ENCODE measurements at places on chromosomes 11 and 22.

- DNase-seq: no peak
- H3K4me1 ChIP-seq: peaks cover 30% of the 10 kb centered on the region
- no peak overlapping the region for H3K4me3 ChIP-seq
- peak overlapping the region; percentile 65 for H3K27ac ChIP-seq
- no peaks in the 10 kb centered on the region for H3K36me3 ChIP-seq
Observed at GRCh38 chr11:134347441-134347840, 15.7 kb downstream of the GLB1L2 start.

DNA sequence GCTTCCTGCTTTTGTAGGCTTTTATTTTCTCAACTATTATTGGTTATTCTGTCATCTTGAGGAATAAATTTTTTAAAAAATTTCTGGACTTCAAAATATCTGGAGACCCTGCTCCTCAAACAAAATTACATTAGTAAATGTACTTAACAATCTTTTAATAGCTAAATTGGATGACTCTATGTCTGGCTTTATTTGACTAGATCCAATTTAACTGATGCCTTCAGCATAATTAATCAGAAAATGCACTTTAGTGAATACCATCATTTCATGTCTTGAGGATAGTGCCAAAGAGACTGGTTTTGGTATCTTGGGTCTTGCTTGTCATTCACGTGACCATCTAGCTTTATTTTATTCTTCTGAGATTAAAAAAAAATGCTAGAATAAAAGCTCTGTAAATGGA lies 1301.2 kb downstream of the JRKL start:
- no peaks in the 10 kb centered on the region for H3K4me1 ChIP-seq
- peaks cover 3% of the 10 kb centered on the region for H3K36me3 ChIP-seq
- no peak overlapping the region for H3K4me3 ChIP-seq
- DNase-seq: no peak
- no peaks in the 10 kb centered on the region for H3K27me3 ChIP-seq

DNA sequence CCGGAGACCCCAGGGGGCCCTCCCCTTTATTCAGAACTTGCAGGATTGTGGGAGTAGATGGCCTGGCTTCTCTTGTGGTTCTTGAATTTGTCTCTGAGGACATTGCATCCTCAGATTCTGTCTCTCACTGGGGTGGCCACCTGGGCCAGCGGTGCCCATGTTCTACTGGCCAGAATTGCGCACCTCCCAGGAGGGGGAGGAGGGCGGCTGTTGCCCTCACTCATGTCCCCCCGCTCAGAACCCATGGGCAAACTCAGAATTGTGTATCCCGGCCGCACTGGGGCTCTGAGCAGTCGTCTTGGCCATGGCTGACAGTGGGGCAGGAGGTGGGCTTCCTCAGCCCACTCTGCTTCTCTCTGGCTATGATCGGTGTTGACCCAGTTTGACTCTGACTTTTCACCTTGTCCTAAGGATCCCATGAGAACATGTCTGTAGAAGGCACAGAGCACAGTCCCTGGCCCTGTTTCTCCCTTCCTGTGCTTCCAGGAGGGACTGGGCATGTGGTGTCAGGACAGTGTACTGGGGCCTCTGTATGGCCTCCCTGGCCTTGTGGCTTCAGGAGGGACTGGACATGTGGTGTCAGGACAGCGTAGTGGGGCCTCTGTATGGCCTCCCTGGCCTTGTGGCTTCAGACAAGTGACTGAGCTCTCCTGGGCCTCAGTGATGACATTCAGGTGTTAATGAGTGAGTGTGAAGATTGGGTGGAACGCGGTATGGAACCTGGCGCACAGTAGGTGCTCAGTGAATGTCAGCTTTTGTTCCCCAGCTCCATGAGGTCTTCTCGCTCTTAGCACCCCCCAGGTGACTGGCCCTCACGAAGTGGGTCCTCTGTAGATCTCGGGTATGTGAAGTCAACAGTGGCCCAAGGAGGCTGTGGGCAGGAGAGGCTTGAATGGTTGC lies 99.3 kb downstream of the TBC1D22A start:
- H3K27ac ChIP-seq: no peak overlapping the region
- DNase-seq: no peak
- no peak overlapping the region for H3K4me3 ChIP-seq
- H3K27me3 ChIP-seq: no peaks in the 10 kb centered on the region
- H3K36me3 ChIP-seq: peaks cover 4% of the 10 kb centered on the region
- H3K4me1 ChIP-seq: peaks cover 24% of the 10 kb centered on the region

- H3K4me1 ChIP-seq: no peaks in the 10 kb centered on the region
- no peaks in the 10 kb centered on the region for H3K27me3 ChIP-seq
- H3K27ac ChIP-seq: no peak overlapping the region
- no peaks in the 10 kb centered on the region for H3K36me3 ChIP-seq
Observed at GRCh38 chr11:23127706-23128105, 267.4 kb upstream of the CCDC179 start.

DNA sequence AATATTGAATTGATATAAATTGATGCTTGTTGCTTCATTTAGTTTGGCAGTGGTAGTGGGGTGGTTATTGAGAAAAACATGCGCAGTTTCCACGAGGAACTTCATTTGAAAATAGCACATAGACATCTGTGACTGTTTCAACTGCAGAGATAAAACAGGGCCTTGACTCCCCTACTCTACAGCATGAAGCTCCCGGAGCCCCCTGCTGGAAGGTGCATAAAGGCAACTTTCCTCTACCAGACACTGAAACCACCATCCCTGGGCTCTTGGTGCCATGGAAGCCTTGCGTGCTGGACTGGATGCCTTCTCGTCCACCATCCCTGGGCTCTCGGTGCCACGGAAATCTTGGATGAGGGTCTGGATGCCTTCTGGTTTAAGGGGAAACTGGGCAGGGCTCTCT lies 195.9 kb downstream of the CSNK2A3 start:
- peak; percentile 34 for DNase-seq
- H3K27ac ChIP-seq: peak overlapping the region; percentile 87
- no peaks in the 10 kb centered on the region for H3K36me3 ChIP-seq
- H3K4me3 ChIP-seq: peak overlapping the region; percentile 16
- H3K27me3 ChIP-seq: peaks cover 17% of the 10 kb centered on the region

- H3K27me3 ChIP-seq: peaks cover 48% of the 10 kb centered on the region
- no peak within 1 kb of the TSS for H3K4me3 ChIP-seq
- H3K36me3 ChIP-seq: peaks cover 4% of the 10 kb centered on the region
- no peak for DNase-seq
- peaks cover 16% of the 10 kb centered on the region for H3K4me1 ChIP-seq
Observed at GRCh38 chr11:119340335-119341221, at the start of gene C1QTNF5. C1QTNF5 (minus strand) TSS chr11:119340883; CDS start chr11:119340397, 486 bp downstream.
